ENCODE measurements at places on chromosomes 4 and X. TPM values are rescaled to one million over a fixed set of nuclear protein-coding genes. Genes with fewer than 3 reads are reported as not detected.

The SORCS2 gene
- total RNA-seq, result 0.15 TPM

The TEX28 gene
- total RNA-seq, result not detected

The FOXR2 gene
- not detected for total RNA-seq

The TLR6 gene
- total RNA-seq, result 1.1 TPM

The MAGEB1 gene
- not detected for total RNA-seq

DNA sequence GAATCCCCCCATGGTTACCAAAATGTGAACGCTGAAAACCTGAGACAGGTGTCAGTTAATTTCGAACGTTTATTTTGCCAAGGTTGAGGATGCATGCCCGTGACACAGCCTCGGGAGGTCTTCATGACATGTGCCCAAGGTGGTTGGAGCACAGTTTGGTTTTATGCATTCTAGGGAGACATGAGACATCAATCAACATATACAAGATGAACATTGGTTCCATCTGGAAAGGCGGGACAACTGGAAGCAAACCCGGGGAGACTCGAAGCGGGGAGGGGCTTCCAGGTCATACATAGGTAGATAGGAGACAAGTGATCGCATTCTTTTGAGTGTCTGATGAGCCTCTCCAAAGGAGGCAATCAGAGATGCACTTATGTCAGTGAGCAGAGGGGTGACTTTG lies 11.0 kb upstream of the SH3BP2 start:
- DNase-seq, result no peak

GRCh38 chr4:14848229-14848628 lies 154.1 kb upstream of the CPEB2 start:
- no peak for DNase-seq

GRCh38 chr4:155837203-155837796 lies 28.8 kb downstream of the ASIC5 start:
- DNase-seq, result no peak

- DNase-seq, result no peak
Measured at GRCh38 chr4:93814141-93814540, 14.4 kb upstream of the ATOH1 start.

DNA sequence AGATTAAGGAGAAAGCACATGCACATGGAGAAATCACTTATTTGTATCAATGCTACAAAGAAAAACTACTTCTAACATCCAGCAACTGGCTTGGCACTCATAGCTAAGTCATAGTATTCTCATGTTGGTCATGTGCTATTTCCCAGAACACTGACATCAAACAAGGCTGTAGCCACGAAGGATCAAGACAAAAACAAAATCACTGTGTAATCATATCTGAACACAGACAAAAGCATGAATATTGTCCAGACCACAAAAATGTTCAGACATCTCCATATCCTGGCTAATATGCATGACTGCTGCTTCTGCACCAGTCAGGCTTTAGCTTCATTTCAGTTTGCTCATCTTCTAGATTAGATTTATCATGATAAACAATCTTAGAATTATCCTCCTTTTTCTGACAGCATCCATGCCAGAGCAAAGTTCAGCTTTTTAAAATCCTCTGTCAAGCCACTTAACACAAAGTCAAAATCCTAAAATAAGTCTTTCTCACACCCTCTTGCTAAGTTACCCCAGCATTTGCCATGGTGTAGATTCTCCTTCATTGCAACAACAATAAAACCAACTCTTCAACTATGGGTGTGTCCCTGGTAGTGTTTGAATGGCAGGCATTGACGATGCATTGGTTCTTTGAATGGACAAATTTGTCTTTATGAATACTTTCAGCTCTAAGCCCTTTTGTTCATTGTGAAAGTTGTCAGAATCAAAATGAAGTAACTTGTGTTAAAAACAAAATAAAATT lies 39.1 kb upstream of the NPFFR2 start:
- no peak for DNase-seq

DNA sequence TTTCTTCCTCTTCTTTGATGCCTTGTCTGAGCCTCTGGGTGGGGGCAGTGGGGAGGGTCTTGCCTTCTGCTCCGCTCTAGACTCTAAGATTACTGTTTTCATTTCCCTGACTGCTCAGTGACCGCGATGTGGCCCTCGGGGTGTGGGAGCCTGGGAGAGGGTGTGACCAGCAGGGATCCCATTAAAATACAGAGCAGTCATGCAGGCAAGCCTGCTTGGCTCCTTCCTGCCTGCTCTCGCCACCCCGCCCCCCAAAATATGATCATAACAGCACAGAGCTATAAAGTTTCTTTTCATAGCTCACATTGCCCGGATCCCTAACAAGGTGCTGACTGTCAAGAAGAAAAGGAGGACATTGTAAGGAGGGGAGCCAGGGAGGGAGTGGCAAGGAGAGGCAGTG lies 332.9 kb downstream of the RAB28 start:
- DNase-seq, result no peak

DNA sequence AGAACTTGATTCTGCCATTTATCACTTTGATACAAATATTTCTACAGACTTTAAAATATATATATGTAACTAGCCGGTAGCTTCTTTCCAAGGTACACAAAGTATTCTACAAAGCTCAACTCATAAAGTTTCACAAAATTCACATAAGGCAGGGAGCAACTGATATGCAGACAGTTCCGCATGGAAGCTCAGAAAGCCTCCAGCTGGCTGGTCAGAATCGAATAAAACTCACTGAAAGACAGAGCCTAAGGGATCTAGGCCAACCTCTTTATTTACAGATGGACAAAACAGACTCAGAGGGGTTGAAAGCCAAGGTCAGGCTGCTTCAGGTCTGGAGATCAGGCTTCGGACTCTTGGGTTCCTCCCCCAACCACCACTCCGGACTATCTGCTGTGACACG lies 130.2 kb downstream of the DCTD start:
- DNase-seq, result no peak

GRCh38 chrX:110713666-110714065 lies 82.0 kb downstream of the CHRDL1 start:
- no peak for DNase-seq

DNA sequence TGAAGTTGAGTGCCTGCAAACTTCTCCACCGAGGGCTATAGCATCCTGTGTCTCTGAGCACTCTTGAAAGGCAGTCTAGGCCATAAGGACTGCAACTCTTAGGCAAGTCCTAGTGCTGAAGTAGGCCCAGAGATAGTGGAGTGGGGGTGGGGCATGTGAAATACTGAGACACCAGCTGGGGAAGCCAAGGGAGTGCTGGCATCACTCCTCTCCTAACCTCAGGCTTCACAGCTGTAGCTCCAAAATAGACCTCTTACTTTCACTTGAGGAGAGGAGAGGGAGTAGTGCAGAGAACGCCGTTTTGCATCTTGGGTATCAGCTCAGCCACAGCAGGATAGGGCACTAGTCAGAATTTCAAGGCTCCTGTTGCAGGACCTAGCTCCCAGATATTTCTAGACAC lies 56.2 kb upstream of the CYSLTR1 start:
- no peak for DNase-seq

GRCh38 chr4:82381235-82381634 lies 7.4 kb upstream of the HNRNPD start:
- DNase-seq, result no peak

- DNase-seq, result no peak
Measured at GRCh38 chr4:18422685-18423084, 401.1 kb upstream of the LCORL start.
